GM13976 (cell line): ENCODE measurements at places on chromosomes 13 and 19.

DNA sequence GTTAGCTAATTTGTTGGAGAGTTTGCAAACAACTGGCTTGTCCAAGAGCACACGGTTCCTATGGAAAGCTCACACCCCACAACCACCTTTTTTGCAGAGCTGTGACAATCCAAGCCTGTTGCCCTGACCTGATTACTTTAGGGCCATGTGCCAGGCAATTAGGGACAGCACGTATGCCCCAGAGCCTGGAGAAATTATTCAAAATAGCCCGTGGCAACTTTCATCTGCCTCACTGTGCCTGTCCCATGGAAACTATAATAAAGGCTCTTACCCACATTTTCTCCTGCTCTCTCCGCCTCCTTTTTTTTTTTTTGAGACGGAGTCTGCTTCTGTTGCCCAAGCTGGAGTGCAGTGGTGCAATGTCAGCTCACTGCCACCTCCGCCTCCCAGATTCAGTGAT is 18.6 kb upstream of the FBN3 start:
- DNase-seq = no peak

DNA sequence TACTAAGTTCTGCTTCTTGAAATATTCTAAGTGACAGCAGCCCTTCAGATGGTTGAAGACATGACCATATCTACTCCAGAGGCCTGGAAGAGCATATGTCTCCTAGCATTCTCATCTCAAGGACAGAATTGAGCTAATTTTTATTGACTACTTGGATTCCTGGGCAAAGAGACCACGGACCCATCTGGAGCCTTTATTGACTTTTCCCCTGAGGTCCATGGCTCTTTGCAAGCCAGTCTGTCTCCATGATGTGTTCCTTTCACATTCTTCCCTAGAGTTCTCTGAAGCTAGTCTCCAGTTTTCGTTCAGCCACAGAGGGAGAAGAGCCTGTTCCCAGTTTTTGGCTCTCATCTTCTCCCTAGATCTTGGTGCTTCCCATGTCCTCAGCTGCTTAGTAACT is 202.7 kb downstream of the PCCA start:
- DNase-seq = no peak

DNA sequence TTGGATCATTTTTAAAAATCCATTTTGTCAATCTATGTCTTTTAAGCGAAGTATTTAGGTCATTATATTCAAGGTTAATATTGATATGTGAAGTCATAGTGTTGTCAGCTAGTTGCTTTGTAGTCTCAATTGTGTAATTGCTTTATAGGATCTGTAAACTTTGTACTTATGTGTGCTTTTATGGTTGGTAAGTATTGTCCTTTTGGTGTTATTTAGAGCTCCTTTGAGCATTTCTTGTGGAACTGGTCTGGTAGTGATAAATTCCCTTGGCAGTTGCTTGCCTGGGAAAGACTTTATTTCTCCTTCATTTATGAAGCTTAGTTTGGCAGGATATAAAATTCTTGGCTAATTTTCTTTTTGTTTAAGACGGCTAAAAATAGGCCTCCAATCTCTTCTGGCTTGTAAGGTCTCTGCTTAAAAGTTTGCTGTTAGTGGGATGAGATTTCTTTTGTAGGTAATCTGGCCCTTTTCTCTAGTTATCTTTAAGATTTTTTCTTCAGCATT is 368.8 kb downstream of the SPRY2 start:
- DNase-seq = no peak

DNA sequence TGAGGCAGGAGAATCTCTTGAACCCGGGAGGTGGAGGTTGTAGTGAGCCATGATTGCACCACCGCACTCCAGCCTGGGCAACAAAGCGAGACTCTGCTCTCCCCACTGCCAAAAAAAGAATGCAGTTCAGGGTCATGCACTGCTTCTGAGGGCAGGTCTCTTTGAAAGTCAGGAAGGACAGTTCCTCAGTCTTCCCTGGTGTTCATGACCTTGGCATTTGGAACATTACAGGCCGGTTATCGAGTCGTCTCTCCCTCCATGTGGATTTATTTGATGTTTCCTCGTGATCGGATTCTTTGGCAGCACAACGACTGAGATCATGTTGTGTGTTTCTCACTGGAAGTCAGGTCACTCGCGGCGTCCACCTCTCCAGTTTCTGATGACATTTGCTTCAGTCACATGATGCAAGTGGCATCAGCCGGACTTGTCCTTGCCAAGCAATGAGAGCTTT is 17.2 kb downstream of the FGF21 start:
- DNase-seq = no peak

- no peak for DNase-seq
Observed at GRCh38 chr13:21053231-21053630, 8.2 kb downstream of the LATS2 start.

DNA sequence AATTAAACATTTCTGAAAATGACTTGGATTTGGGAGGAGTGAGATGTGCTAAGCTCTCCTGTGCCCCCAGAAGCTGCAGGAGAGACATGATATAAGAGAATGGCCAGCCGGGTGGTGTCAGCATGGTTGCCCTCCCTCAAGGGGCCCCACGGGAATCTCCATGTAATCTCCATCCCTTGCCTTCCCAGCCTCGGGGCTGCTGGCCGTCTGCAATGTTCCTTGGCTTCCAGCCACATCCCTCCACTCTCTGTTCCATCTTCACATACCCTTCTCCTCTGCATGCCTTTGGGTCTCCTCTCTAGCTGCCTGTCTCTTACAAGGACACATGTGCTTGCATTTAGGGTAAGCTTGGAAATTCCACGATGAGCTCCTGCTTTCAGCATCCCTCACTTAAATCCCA is 172.0 kb downstream of the TSHZ3 start:
- DNase-seq = no peak

DNA sequence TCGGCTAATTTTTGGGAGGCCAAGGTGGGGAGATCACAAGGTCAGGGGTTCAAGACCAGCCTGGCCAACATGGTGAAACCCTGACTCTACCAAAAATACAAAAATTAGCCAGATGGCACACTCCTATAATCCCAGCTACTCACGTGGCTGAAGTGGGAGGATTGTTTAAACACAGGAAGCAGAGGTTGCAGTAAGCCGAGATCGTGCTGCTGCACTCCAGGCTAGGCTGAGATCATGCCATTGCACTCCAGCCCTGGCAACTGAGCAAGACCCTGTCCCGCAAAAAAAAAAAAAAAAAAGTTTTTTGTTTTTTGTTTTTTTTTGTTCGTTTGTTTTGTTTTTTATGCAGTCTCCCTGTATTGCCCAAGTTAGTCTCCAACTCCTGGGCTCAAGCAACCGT is 21.2 kb downstream of the MAST1 start:
- no peak for DNase-seq

GRCh38 chr19:16969135-16969534 is 57.5 kb downstream of the CPAMD8 start:
- no peak for DNase-seq

GRCh38 chr19:13841086-13841961 is 35.6 kb upstream of the NANOS3 start:
- DNase-seq = no peak

DNA sequence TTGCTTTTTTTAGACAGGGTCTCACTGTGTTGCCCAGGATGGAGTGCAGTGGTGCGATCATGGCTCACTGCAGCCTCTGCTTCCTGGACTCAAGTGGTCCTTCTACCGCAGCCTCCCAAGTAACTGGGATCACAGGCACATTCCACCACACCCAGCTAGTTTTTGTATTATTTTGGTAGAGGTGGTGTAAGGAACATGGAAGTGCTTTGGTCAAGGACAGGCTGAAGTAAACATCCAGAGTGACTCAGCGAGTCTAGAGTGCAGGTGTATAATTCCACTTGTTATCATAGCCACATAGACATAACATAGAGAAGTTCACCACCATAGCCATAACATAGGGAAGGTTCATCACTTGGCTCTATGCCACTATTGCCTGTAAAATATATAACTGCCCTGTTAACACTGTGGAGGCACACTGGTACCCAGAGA is 98.6 kb downstream of the RBM26 start:
- DNase-seq = no peak

GRCh38 chr19:23698711-23699520 is 11.9 kb upstream of the ZNF675 start:
- DNase-seq = no peak

GRCh38 chr19:6723108-6723618 is 2.7 kb upstream of the C3 start:
- DNase-seq = no peak

DNA sequence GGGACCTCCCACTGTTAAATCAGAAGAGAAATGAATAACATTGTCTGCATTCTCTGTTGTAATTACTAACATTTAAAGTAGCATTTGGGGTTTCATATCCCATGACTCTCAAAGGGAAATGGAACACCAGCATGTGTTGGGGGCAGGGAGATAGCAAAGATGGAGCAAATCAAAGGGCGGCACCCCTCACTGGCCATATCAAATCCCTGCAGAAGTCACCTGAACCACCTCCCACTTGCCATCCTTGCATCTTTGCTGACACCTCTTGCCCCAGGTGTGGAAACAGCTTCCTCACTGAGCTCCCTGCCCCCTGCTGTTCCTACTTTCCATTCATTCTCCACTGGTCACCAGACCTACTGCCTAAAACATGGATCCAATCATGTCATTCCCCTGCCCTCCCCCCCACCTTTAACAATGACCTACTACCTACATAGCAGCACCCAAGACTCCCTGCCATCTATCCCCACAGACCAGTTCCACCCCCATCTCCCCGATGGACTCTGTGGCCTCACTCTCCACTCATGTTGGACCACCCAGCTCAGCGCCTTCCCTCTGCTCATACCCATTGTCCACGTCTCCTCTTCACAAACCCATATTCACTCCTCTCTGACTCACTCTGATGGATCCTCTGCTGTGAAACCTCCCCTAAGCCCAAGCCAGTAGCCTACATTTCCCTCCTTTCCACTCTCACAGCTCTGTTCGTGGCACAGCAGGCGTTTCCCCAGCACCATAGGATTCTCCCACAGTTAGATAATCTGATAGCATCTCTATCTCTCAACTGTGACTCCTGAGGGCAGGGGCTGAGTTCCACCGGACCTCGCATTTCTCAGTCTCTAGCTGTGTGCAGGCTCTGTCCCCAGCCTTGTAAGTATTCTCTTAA is 55.9 kb downstream of the DLEU7 start:
- DNase-seq = no peak
